ENCODE measurements at places on chromosomes 3 and 15.

DNA sequence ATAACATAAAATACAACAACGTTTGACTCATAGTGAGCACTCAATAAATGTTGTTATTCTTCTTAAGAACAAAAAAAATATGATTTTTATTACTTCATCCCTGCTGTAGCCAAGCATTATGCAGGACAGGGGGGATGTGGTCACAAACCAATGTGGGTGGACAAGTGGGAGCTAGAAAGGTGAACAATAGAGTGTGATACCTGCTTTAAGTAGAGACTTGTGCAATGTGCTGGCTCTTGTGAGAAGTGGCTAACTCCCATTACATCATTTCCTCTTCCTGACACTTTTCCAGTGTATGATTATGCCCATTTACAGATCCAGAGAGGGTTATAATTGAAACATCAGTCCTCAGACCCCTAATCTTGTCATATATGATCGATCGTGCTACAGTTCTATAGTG lies 193.6 kb downstream of the UBE2E2 start:
- DNase-seq: no peak

DNA sequence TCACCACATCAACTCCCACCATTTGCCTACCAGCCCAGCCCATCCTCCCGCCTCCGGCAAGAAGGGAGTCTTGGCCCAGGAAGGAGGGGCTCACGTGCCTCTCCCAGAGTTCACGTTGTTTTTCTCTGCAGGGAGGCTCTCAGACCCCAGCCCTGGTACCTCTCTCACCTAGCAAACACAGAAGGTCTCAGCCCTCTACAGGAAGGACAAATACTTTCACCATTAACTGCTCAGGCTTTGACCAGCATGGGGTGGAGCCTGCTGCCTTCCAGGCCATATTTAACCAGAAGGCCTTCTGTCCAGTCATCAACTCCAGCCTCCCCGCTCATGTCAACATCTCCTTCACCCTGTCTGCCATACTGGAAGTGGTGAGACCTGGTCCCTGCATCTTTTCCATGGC lies 19.0 kb upstream of the HTR3E start:
- DNase-seq: no peak

- DNase-seq: no peak
Observed at GRCh38 chr3:132522353-132522752, 74.7 kb upstream of the ACKR4 start.

- no peak for DNase-seq
Observed at GRCh38 chr3:29410660-29411405, 130.0 kb downstream of the RBMS3 start.

DNA sequence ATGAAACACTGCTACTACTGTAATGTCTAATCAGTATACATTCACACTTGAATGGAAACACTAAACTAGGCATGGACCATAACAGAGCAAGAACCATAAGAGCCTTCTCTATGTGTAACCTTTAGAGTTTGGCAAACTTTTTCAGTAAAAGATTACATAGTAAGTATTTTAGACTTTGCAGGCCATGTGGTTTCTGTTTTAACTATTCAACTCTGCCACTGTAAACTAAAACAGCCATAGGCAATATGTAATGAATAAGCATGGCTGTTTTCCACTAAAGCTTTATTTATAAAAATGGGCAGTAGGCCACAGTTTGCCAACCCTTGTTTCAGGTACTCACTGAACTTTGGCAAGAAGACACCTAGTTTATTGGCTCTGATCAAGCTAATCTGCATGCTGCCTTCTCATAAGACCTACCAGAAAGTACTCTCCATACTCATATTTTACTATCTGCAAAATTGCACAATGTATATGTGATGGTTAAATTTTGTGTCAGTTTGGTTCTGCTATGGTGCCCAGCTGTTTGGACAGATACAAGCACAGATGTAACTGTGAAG lies 46.0 kb downstream of the UACA start:
- no peak for DNase-seq

DNA sequence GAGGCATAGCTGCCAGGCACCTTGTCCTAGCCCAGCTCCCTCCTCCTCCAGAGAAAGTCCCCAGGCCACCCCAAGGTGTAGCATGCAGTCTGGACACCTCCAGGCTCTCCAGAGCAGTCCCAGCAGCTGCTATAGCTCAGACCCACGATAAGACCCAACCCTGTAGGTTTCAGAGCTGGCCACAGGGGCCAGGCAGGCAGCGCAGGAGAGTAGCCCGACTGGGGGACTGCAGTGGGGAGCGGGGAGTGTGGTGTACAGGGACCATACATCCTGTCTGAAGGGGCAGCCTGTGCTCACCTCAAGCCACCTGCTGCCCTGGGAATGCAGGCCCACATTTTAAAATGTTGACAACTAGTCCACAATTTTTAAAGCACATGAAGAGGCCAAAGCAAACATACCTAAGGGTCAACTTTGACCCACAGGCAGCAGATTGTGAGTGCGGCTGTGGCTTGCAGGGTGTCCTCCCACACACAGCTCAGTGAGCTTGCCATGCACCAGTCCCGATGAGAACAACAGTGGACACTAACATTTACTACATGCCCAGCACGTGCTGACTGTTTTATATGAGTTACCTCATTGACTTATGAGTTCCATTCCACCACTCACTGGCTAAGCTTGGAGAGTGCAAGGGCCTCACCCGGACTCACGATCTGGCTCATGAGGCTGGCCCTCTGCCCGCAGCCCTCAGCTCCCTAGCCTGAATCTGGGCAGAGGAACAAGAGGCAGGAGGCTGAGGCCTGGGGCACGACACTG lies 81.4 kb downstream of the DNAJB8 start:
- DNase-seq: no peak

GRCh38 chr3:170428095-170428494 lies 9.4 kb downstream of the CLDN11 start:
- DNase-seq: no peak

DNA sequence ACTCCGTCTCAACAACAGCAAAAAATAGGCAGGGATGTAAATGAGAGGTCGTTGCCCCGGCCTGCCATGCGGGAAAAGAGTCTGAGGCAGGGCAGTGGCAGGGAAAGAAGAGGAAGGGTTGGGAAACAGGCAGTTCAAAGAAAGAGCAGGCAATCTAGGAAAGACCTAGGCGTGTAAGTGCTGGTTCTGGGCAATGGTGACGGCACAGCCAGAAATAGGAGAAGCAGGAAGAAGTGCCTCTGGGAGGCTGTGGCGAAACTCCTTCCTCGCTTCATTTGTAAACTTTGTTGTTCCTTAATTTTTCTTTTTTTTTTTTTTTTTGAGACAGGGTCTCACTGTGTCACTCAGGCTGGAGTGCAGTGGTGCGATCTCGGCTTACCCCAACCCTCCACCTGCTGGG lies 4.3 kb downstream of the SLC51A start:
- no peak for DNase-seq

DNA sequence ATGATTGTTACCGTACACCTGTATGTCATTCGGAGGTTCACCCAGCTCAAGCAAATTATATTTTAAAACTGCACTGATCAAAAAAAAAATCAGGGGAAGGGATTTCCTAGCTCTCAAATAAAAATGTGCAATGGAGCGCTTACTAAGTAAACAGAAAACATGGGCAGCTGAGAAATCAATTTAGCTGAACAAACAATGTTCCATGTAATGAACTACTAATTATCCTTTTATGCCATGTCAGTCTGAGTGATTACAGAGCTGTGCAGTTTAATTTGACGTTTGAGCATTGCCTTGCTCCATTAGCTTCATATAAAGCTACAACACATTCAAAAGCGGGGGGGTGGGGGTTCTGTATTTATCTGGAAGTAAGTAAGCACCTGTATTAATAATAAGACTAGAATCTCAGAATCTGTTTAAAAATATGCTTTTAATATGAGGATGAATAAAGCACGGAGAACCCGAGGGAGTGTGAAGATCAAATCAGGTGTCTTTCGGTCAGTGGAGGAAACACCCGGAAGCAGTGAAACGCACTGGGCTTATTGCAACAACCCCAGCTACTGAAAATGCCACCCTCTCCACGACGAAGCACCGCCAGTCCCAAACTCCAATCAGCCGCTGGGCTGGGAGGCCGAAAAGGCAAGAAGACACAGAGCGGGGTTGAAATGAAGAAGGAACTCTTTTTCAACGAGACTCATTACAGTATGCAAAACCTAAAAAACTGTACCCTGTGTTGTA lies 196.5 kb upstream of the ATP11B start:
- no peak for DNase-seq

GRCh38 chr3:151316267-151316991 lies at the start of gene GPR87:
Gene GPR87, minus strand, starts transcription at chr3:151316820. Its CDS starts 16,720 bp downstream, at chr3:151300100.
- DNase-seq: peak; percentile 27

DNA sequence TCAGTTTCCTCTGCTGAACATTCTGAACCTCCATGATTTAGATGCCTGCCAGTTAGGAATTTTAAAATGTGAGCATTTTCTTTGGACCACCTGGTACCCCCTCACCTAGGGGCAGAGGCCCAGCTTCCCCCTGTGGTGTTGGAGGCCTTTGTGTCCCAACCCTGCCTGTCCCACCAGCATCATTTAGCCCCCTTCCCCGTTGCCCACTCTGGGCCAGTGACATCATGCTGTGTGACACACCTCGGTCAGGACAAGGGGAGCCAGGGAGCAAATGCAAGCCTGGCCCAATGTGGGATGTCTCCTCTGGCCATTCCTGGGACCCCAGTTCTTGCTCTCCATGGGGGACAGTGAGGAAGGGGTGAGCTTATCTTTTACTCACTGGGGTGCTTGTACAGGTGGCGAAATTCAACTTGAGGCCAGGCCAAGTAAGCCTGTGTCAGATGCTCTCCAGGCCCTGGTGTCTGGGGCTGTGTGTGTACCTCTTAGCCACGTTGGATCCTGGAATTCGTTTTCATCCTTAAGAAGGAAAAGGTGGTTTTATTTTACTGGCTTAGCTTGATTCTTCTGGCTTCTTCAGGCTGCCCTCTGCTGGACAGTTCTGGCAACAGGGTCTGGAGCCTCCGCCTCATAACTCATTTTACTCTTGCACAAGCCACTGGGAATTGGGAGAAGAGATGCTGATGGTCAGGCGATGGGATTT lies 49.7 kb upstream of the MYZAP start:
- DNase-seq: peak; percentile 19

DNA sequence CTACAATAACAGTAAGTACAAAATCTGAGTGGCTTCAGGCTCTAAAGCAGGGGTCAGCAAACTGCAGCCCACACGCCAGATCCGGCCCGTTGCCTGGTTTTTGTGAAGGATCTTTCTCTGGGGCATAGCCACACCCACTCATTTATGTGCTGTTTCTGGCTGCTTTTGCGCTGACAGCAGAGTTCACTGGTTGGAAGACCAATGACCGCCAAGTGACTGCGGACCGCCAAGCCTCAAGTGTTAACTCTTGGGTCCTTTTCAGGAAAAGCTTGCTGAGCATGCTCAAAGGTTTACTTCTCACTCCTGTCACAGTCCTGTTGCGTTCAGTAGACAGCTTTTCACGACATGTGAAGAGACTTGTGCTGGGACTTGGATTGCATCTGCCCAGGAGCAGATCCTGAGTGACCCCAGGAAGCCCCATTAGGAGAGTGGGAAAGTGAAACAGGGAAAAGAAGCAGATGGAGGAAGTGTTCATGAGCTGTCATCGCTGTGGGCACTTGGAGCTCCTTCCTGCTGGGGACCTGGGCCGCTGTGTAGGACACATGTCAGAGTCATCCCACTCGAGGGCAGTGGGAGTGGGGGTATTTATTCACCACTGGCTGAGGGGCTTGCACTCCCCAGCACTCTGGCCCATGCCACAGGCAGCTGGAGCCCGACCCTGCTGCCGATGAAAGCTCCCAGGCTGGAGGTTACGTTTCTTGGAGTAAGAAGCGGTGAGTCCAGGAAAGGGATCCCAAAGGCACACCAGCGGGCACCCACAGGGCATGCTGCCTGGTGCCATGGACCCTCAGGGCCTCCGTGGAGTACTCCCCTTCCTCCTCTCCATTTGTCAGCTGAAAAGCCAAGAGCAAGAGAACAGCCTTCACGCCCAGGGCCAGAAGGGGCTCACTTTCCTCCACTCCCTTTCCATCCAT lies 249.1 kb downstream of the PLCL2 start:
- DNase-seq: no peak

Measured in activated naive CD4-positive, alpha-beta T cell treated with Interleukin-2 at 50 U/mL for 16 hours (primary cell).